ENCODE measurements at places on chromosomes 2 and 18.

- DNase-seq: no peak
These were observed 112.2 kb downstream of the OSBPL6 start for GRCh38 chr2:178306352-178307073.

DNA sequence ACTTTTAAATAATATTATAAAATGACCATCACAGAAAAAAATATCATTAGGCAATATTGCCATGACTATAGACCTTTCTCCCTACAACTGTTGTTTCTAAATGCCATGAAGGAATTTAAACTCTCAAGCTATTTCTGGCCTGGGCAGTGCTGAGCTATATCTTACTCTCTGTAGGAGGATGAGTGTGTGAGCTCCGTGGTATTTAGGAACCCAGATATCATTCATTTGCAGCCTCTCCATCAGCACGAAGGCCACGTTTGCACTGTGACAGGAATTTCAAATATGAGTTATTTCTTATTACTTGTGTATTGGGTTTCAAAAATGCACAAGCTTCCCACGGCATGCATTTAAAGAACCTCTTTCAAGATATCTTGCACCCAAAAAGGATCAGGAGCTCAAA lies 35.0 kb upstream of the SOX11 start:
- DNase-seq: no peak

DNA sequence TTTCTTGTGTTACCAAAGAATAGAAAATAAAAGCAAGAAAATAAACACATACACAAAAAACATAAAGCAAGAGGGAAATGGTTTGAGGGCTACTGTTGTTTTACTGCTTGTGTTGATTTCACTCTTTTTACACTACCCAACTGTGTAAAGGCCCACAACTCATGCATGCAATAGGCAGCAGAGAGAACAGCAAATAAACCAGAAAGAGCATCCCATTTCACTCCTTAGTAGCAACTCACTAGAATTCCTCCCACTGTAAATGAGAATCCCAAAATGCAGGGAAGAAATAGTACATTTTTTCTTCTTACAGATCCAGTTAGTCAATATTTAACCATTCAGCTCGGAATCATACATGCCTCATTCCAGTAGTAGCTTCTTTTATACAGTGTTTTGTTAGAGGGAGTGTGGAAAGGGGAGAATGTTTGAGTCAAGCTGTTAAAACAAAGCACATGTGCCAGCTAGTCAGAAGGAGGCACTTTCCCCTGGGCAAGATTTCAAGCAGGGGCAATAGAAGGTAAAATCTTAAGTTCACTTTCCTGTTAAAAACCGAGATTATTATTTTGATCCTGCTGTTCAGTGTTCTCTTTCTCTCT lies 147.2 kb upstream of the FAM98A start:
- no peak for DNase-seq

- DNase-seq: no peak
These were observed 83.7 kb downstream of the SP3 start for GRCh38 chr2:173881461-173881860.

- no peak for DNase-seq
These were observed 121.8 kb upstream of the SLC1A4 start for GRCh38 chr2:64867253-64867996.

GRCh38 chr2:229708335-229708734 lies 6.0 kb downstream of the DNER start:
- DNase-seq: no peak

- no peak for DNase-seq
These were observed 65.1 kb downstream of the TFCP2L1 start for GRCh38 chr2:121219866-121220265.
